ENCODE measurements at places on chromosomes 13 and 19.

GRCh38 chr19:29587518-29587986 lies 18.5 kb upstream of the POP4 start:
- no peak for DNase-seq

DNA sequence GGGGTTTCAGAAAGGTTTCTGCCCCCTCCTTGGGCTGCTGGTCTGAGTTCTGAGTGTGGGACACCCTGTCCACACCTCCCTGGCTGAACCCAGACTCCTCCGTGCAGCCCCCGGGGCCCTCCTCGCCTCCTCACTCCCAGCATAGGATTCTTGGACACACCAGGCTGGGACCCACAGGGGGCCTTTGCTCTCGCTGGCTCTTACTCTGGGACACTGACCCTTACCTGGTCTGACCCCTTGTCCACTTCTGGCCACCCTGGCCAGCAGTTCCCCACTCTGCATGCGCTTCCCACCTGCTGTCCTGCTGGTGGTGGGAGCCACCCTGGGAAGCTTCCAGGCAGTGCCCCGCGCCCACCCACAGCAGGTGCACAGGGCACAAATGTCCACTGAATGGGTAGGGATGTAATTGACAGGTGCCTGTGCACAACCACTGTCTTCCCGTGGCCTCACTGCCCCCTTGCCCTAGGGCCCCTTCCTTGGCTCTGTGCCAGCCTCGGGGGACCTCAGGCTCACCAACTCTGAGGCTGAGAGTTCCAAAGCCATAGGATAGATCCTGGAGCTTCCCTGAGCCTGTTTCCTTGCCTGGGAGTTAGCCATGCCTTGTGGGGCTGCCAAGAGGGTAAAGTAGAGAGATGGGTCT lies 7.0 kb upstream of the SLC25A42 start:
- DNase-seq = no peak

- DNase-seq = no peak
Measured at GRCh38 chr19:32010071-32010470, 335.3 kb upstream of the ZNF507 start.

DNA sequence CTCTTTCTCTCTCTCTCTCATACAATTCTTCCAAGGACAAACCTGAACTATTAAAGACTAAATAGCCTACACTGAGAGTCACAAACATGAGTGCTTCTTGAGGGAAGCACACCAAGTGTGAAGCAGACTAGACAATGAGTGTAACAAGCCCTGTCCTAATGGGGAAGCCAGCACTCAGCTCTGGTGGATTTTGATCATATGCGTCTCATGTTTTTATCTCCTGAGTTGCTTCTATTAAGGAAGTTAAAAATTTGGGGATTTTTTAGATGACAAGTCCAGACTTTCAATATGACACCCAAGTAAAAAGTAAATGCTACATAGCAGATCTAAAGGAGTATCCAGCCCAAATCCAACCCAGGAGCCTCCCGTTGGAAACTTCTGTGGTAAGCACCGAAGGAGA lies 437.8 kb downstream of the RFC3 start:
- DNase-seq = no peak

DNA sequence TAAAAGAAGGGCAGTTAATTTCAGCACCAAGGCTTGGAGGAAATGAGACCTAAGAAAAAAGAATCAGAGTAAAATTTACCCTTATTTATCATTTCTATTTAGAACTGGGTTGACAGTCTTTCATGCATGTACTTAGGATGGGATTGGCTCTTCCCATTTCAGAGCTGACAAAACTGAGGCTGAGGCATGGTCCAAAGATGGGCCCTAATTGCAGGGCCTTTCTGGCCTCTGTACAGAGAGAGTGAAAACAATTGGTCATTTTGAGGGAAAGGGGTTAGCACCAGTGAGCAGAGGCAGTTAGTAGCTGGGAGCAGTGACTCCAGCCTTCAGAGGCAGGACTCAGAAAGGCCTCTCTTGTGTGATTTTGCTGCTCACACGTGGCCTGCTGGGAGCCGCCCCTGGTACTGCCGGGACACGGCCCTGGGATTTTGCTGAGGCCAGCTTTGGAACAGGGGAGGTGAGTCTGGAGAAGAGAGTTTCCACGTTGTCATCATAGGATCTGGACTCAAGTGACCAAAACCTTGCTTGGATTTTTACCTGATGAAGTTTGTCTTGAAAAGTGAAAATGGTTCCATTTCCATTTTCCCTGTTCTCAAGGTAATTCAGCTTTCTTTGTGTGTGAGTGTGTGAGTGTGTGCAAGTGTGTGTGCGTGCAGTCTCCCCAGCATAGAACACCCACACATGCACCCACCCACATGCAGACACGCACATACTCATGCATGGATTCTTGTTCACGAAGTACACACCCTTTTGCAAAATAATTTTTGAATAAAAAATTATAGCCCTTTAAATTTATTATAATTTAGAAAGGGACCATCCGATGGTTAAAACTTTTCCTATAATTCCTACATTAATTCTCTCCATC lies at the start of gene ZNF536:
TSS of gene ZNF536 (plus strand) at position 425 of the 865 bp plus-strand sequence. CDS start 71,179 bp downstream, outside the sequence.
- DNase-seq = no peak

- DNase-seq = peak; percentile 86
Measured at GRCh38 chr13:113837560-113838355, 26.1 kb downstream of the GAS6 start.

DNA sequence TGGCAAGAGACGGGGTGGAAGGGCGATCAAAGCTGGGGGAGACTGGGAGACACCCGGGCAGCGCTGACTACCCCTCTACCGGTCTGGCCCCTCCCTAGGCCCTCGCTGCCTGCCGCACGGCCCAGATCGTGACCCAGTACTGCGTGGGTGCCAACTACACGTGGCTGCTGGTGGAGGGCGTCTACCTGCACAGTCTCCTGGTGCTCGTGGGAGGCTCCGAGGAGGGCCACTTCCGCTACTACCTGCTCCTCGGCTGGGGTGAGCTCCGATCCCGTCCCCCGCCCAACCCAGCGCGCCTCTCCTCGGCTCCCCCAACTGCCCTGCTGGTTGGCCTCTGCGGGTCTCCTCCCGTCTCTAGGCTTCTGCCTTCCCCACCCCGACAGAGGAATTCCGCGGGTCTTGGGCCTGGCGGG lies 8.8 kb downstream of the GIPR start:
- DNase-seq = peak; percentile 37

Measured in colonic mucosa (tissue), 4 donors.